Vagina (tissue), 2 donors: ENCODE measurements at places on chromosomes 13 and 19.

DNA sequence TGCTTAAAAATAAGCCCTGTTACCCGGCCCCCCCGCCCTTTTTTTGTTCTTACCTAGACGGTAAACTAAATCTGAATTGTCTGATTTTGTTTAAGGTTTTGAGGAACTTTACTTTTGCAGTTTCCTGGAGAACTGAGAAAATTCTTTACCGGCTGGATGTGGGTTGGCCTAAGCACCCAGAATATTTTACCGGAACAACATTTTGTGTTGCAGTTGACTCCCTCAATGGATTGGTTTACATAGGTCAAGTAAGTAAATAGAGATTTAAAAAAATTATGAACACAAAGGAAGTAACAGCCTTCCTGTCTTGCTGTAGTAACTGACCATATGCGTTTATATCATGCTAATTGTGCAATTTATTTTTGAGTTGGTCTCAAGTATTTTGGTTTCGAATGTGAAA is 785 bp downstream of the NHLRC3 start:
- DNase-seq, result no peak

- no peak for DNase-seq
These were observed 313.3 kb downstream of the DCLK1 start for GRCh38 chr13:35817642-35818607.

DNA sequence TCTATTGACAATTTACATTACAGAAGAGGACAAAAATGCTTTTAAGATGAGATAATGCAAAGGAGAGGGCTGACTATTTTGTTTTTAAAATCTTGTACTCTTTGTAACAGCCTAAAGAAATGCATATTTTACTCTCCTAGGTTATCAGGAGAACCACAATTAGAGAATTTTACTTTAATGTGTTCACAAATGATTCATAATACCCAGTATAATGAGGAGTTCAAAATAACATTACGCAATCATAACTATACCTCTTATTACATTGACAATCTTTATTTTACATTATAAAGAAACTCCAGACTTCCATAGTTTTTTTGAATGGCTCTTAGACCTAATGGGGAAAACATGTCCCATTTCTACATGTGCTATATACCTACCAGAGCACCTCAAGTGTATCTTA is 1089.7 kb downstream of the PCDH17 start:
- no peak for DNase-seq

DNA sequence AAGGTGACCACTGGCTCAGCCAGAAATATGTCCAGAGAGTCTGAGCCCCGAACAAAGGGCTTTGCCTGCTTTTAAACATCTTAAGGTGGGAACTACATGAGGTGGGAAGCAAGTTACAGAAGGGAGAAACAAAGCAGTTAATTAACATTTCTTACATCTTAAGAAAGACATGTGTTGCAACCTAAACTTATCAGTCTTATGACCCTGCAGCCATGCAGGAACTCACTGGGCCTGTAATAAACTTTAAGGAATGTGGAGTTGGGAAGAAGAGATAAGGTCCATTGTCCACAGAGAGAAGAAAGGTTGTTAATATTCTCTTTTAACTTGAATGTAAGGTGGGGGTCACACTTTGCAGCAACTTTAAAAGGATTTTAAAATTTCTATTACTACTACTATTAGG is 46.8 kb upstream of the CYP2A7 start:
- DNase-seq, result no peak

- DNase-seq, result no peak
These were observed 12.7 kb upstream of the LILRA2 start for GRCh38 chr19:54560881-54561385.

DNA sequence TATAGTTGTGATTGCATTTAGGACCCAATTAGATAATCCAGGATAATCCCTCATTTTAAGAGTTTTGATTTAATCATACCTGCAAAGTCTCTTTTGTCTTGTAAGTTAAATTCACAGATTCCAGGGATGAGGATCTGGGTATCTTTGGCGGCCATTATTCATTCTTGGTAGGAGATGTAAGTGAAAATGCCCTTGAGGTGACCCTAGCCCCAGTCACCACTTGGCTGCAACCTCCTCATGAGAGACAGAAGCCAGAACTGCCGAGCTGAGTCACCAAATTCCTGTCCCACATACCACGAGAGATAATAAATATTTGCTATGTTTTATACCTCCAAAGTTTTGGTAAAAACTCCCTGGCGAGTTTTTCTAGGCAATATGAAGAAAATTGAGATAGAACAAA is 389.4 kb downstream of the RFC3 start:
- no peak for DNase-seq

DNA sequence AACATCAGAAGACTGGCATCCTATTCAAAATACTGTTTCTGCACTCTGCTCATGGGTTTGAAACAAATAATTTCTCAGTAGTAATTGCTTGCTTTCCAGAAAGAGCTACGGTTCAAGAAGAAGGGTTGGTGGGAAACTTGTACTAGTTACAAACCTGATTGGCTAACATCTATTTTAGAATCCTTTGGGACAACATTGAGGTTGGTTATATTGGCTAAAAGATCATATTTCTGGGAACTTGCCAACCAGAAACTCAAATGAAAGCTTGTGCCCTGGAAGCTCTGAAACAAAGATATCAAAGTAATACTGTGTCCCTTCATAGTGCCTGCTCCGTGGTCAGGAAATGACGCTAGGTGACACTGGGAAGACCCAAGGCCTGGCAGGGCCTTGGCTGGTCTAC is 141.7 kb downstream of the LACC1 start:
- no peak for DNase-seq

DNA sequence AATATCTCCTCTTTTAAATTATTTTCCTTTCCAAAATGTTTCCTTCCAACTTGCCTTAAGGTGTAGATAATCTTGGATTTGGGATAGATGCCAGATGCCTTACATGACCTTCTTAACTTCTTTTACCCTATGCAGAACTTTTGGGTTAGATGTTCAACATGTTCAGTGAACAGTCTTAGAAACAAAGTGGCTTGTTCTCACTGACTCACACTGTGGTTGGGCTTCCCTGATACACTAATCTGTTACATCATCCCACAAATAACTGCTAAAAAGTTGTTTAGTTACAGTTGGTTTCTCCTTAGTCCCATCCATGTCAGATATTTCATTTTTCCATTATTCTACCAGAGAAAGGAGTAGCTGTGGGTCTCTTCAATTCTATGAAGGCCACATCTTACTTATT is 2638.2 kb downstream of the PCDH9 start:
- no peak for DNase-seq

- DNase-seq, result no peak
These were observed 848.1 kb upstream of the SLITRK1 start for GRCh38 chr13:84730376-84730775.
